Myocyte (in vitro differentiated cells): ENCODE measurements at places on chromosomes 13 and 19.

DNA sequence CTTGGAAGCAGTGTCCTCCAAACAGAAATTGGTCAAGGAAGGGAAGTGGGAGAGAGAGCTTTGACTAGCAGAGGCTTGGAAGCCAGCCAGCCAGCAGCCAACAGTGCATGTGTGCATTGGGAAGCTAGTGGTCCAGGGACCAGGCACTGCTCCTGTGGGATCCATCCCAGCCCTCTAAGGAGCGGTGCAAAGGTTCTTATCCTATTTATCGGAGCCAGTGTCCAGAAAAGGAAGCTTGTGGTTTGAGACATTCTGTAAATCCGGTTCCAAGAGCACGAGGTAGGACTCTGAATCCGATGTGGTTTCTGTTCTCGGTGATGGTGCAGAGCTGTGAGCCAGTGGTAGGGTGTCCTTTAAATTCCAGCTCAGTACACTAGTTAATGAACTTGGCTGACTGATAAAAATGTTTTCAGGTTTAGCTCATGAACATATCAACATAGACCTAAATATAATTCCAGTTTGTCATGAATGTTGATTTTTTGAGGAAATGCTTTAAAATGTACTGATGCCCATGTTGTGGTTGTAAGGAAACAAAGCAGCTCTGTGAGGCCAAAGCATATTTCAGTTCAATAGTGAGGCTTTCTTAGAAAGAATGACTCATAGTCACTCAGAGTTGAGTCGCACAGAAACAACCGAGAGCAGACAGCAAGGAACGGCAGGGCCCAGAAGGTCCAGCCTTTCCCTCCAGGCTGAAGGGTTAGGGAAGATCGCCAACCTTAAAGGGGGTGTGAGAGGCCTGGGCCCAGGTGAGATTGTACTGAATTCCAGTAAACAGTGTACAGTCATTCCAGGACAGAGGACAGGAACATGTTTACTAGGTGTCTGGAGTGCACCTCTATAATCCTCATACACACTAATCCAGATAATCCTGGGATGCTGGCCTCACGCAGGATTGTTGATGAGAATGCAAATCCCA, 21.5 kb upstream of the GARRE1 start:
- DNase-seq, result peak; percentile 76

GRCh38 chr13:110826861-110827672, 87.8 kb downstream of the ANKRD10 start:
- DNase-seq, result no peak

DNA sequence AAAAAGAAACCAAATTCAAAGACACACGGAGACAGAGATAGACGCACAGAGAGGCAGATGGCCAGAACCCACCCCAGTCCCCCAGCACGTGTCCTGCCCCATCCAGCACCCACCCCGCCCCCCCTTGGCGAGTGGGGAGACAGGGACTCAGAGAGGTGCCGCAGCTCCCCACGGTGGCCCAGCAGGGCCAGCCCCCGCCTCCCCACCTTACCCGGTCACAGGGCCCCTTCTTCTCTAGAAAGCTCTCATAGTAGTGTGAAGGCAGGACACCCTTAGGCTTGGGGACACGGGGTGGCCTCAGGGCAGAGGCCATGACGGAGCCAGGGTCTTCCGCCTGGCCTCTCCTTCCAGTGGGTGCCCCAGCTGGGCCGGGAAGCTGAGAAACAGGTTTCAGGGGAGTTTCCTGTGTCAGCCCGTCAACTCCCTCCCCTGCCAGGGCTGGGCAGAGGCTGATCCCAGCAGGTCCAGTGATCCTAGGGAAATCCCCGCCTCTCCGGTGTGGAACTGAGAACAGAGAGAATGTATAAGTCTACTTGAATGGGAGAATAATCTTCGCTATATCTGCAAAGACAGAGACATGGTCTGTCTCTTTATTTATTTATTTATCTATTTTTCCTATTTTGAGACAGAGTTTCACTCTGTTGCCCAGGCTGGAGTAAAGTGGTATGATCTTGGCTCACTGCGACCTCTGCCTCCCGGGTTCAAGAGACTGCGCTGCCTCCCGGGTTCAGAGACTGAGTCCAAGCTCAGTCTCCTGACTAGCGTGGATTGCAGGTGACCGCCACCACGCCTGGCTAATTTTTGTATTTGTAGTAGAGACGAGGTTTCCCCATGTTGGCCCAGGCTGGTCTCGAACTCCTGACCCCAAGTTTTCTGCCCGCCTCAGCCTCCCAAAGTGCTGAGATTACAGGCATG, at the start of gene STAP2:
TSS of gene STAP2 (minus strand) at position 387 of the 915 bp plus-strand sequence. CDS start at position 313, 74 bp downstream.
- DNase-seq, result no peak

DNA sequence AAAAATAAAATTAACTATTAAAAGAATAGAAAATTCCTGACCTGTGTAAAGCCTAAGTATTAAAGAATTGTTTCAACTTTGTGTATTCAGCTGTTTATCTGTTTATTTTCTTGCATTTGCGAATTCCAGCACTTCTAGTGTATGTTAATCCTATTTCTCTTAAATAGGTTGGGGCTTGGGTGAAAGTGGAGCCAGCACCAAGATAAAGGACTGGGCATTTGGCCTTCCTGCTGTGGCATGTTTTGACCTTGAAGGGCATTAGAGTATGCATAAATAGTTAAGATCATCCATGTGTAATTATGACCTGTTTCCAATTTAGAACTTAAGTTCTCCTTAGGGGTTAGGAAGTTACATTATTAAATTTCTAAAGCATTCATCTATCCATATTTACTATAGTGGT, 151.3 kb downstream of the NBEA start:
- DNase-seq, result no peak

DNA sequence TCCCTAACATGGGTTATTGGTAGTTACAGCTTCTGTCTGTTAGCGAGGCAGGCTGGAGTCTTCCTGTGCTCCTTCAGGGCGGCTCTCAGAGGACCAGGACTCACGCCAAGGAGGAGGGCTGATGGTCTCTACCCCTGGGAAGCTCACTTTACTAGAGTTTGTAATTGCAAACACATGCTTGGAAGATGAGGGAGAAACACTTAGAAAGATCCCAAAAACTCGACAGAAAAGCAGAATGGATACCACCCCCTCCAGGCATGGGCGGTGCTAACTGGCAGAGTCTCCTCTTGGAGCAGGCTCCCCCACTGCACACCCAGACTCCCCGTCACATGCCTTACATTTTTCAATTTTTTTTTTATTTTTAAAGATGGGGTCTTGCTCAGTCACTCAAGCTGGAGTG, 62.0 kb downstream of the PARP4 start:
- no peak for DNase-seq

DNA sequence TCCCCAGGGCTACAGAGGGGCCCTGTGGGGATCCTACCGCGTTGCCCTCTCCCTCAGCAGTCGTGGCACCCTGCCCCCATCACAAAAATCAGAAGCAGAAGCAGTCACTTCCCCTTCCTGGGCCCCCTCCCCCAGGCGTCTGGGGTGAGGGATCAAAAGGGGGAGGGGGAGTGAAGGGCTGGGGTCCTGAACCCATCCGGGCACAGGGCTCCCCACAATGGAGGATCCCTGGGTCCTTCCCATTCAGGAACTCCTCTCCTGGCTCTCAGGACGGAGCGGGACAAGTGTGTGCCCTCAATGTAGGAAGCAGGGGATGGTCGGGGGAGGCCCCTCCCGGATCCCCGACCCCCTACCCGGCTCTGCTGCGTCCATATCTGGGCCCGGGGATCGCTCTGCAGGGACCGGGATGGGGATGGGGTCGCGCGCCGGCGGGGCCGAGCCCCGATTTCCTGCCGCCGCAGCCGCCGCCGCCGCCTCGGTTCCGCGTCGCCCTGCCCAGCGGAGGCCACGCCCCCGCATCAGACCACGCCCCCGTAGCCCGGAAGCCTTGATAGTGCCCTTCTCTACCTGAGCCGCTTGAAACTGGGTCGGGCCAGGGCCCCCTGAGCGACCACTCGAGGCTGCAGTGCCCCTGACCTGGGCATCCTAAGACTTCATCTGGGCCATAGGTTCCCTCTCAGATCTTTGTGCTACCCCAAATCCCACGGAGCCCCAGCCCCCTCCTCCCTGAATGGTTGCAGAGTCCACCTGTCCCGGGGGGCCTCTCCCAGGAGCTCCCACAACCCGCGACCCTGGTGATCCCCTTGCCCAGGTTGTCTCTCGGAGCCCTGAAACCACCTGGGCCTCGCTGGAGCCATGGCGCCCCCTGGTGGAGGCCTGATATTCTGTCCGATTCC, at the start of gene GMIP:
TSS of gene GMIP (minus strand) at position 500 of the 896 bp plus-strand sequence. CDS start at position 372, 128 bp downstream.
- peak; percentile 61 for DNase-seq

- DNase-seq, result no peak
Observed at GRCh38 chr13:32285633-32285965, 29.6 kb downstream of the ZAR1L start.

- DNase-seq, result no peak
Observed at GRCh38 chr13:37599519-37599918, 951 bp upstream of the POSTN start.

GRCh38 chr19:30118760-30119159, 176.7 kb downstream of the URI1 start:
- DNase-seq, result no peak

DNA sequence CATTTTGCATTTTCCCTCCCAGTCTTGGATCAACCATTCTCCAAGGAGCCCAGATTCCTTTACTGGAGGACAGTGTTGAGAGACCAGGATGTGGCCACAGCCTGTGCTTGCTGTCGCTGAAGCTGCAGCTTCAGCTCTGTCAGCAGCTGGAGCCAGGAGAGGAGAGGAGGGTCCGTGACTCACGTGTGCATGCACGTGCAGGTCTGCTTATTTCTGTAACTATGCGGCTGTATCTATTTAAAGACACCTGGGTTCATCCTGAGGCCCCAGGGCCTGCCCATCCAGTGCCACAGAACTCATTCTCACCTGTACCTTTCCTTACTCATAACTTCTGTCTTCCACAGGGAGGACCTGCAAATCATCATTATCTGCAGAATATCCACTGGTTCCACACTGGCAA, 8.2 kb upstream of the LAMP1 start:
- no peak for DNase-seq

GRCh38 chr19:49556412-49557398, 23.7 kb downstream of the NOSIP start:
- DNase-seq, result no peak

DNA sequence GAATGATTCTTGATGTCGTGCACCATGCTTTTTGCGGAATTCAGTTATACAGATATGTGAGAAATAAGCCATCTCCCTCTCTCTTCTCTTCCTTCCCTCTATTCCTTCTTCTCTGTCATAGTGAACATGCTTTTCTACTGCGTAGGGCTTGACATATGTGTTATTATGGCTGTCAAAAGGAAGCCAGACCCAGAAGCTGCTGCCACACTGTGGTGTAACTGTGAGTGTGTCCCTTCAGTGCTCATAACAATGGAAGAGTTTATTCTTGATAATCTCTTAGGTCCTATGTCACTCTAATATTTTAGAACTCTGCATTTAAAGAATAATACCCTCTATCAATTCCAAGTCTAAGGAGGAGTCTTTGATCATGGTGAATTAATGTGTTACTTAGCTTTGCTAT, 208.9 kb upstream of the TMTC4 start:
- no peak for DNase-seq

- no peak for DNase-seq
Observed at GRCh38 chr19:16202320-16203255, 4.9 kb downstream of the AP1M1 start.
